Tracheal epithelial cell (primary cell): ENCODE measurements at places on chromosomes 11 and 22. TPM values are rescaled to one million over a fixed set of nuclear protein-coding genes. Genes with fewer than 3 reads are reported as not detected.

PGM2L1 gene
- total RNA-seq = 0.64 and 8.7 TPM in 2 replicates

GVQW3 gene
- 0.43 and 1.9 TPM in 2 replicates for total RNA-seq

TRIM68 gene
- total RNA-seq = 5.8 and 7.2 TPM in 2 replicates

LINC01488 gene
- total RNA-seq = not detected in 2 replicates

NXPE4 gene
- total RNA-seq = not detected in 2 replicates

PTDSS2 gene
- 35.7 and 42.2 TPM in 2 replicates for total RNA-seq

SYT12 gene
- total RNA-seq = 3.2 and 5.8 TPM in 2 replicates
